ENCODE measurements at places on chromosomes 12 and 14. TPM values are rescaled to one million over a fixed set of nuclear protein-coding genes. Genes with fewer than 3 reads are reported as not detected.

The CORO1C gene
- 489 TPM for total RNA-seq

The SLC16A7 gene
- total RNA-seq = 50.0 TPM

The PAH gene
- under 0.01 TPM for total RNA-seq

The ATL1 gene
- total RNA-seq = 10.0 TPM

The FAM186B gene
- total RNA-seq = 0.22 TPM

The RAD9B gene
- total RNA-seq = 0.55 TPM

The BLOC1S1 gene
- total RNA-seq = 89.5 TPM

The LRP1-AS gene
- total RNA-seq = not detected
